Fibroblast of pulmonary artery (primary cell): ENCODE measurements at places on chromosomes 6 and 20.

DNA sequence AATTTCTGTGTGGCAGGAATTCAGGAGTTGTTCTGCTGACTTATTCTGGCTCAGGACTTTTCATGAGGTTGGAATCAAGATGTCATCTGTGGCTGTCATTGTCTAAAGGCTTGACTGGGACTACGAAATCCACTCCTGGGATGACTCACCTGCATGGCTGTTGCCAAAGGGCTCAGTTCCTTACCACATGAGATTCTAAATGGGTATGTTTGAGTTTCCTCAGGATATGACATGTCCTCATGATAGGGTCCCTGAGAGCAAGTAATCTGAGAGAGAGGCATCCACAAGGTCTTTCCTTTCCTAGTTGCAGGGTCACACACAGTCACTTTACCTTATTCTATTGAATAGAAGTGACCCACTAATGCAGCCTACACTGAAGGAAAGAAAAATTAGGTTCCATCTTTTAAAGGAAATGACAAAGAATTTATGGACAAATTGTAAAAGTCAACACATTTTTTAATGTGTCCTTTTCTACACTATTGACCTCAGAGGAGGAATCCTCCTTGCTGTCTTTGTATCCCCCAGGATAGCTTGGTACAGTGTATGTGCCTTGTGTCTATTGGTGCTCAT lies 1025.0 kb upstream of the GJE1 start:
- DNase-seq, result peak; percentile 65

DNA sequence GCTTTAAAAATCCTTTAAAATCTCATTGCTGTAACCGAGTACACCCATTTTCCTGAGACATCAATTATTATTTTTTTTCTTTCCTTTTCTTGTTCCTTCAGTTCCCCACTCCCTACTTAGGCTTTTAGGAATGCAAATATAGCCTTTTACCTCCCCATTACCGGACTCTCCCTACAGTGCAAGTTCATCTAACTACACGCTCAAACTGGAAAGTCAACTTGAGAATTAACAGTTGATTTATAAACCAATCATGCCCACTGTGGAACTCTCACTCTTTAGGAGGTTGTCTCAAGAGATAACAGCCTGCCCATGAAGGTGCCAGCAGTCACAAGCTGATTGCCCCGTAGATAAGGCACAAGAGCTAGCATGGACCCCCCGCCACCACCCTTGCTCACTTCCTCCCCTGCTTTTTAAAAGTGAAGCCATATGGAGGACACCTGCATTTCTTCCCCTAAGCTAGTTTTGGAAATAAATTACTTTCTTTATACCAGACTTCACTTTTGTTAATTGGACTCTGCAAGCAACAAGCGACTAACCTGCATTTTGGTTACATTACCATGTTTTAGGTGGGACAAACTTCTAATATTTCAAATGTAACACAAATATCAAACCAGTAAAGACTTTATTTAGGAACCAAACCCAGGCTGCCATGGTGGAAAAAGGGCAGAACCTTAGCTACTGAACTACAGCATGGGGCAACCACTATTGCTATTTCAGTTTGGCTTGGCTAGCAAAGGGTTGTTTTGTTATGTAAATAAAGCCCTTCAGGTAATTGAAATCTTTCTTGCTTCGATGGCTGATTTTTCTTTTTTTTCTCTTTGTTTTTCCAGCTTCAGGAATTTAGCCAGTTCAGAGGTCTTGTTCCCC lies 34.9 kb downstream of the UBD start:
- no peak for DNase-seq

- DNase-seq, result no peak
These were observed 6.0 kb downstream of the PCK1 start for GRCh38 chr20:57566803-57567459.

- DNase-seq, result no peak
These were observed 41.0 kb upstream of the NFATC2 start for GRCh38 chr20:51583499-51583898.

- DNase-seq, result no peak
These were observed 90.6 kb upstream of the B3GAT2 start for GRCh38 chr6:71047417-71047816.

DNA sequence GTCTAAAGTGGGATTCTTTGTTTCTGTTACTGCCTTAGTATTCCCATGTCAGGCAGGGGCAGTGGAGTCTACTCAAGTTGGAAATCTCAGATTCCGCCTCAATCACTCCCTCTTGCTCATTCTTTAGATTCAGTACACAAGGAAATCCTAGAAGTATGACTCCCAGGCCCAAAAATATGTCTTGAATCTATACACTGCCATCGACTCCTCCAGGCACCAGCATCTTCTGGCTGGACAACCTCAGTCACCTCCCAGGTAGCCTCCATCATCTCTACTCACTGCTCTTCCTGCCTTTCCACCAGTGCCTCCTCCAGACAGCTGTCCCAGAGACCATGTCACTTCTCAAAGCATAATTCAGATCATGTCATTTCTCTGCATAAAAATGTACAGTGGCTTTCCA lies 329.9 kb downstream of the CDC5L start:
- DNase-seq, result no peak

- DNase-seq, result no peak
These were observed 28.6 kb upstream of the TGM2 start for GRCh38 chr20:38193586-38194105.

- DNase-seq, result no peak
These were observed 172.7 kb downstream of the TTLL2 start for GRCh38 chr6:167497428-167498056.

DNA sequence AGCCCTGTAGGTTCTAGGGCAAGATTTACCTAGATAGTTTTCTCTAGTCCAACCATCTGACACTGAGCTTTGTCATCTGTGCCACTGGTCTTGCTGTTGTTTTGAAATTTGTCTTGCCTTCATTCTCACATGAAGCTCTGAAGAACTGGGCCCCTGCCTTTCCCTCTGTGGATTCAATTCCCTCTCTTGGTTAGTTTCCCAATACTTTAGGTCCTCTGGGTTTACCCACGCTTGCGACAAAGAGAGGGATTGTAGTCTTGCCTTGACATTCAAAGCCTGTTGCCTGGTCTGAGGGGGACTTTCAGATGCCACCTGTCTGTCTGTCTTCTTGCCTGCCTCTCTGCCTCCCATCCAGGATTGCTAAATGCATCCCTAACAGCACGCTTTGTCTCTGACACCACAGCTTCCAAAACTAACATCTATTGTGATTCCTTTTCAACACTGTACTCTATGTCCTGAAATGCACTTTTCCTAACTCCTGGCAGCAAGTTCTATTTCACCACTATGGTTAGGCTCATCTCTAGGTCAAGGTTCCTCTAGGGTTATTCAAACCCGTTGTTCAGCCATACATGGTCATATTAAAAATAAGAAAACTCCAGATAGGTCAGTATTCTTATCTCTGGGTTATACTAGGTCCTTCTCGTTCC lies 25.5 kb upstream of the MANEA start:
- DNase-seq, result no peak

DNA sequence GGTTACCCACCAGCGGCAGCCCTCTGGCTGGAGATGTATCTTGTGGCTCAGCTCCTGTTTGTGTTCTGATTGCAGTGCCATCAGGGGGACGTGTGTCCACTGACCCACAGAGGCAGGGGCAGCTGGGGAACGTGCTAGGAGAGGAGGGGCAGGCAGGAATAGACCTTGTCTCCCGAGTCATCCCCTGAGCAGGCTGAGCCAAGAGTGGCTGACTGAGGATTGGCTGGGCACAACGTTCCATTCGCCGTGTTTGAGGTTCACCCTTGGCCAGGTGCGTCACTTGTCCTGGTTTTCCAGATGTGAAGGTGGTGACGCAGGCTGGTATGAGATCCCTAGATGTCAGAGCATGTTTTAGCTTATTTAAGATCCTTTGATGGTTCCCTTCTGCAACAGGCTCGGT lies 57.7 kb downstream of the ADNP start:
- no peak for DNase-seq

- DNase-seq, result no peak
These were observed at the start of gene ADGRF1 for GRCh38 chr6:47042275-47042791. Gene ADGRF1, minus strand, starts transcription at chr6:47042332. Its CDS starts 13,271 bp downstream, at chr6:47029061.

- no peak for DNase-seq
These were observed 25.0 kb downstream of the DDO start for GRCh38 chr6:110390404-110390803.

DNA sequence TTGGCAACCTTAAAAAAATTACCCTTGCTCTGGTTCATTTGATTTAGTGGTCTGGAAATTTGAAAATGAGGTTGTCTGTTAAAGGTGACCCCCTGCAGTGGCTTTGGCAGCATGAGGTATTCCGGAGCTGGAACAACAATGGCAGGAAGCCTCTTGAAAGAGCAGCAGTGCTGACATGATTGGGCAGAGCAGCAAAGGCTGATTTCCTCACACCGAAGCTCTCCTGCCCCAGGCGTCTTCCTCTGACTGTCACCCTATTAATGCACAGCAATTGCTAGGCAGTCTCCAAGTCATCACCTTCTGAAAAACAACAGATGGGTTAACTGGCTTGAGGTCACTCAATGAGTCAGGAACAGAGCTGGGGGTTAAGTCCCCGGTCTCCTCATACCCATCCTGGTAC lies 241.8 kb upstream of the MMS22L start:
- DNase-seq, result no peak

DNA sequence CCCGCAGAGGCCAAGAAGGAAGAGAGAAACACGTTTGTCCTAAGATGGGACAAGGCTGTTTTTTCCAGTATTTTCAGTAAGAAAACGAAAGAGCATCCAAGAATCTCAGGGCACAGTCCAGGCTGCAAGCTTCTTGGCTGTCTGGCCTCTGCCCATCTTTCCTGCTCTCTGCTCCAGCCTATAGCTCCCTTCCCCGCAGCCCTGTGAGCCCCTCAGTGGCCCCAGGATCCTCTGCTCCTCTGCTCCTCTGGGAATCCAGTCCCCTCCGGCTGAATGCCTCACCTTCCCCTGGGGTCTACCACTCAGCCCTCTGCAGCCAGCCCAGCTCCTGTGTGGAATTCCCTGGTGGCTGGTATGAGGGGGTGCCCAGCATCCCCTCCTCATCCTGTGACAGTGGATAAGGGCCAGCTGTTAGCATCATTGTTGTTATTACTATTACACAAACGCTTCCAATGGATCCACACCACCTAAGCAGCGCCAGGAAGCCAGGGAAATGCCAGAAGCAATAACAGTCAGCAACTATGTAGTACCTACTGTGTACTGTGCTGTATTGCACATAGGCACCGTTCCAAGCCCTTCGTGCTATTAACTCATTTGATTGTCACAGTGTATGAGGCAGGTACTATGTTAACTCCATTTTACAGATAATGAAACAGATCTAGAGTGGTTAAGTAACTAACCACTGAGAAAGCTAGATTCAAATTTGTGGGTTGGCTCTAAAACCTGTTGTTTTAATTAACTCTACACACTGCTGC lies 60.3 kb upstream of the PTPN1 start:
- no peak for DNase-seq

- no peak for DNase-seq
These were observed 195.4 kb upstream of the RUNX2 start for GRCh38 chr6:45132658-45133294.

DNA sequence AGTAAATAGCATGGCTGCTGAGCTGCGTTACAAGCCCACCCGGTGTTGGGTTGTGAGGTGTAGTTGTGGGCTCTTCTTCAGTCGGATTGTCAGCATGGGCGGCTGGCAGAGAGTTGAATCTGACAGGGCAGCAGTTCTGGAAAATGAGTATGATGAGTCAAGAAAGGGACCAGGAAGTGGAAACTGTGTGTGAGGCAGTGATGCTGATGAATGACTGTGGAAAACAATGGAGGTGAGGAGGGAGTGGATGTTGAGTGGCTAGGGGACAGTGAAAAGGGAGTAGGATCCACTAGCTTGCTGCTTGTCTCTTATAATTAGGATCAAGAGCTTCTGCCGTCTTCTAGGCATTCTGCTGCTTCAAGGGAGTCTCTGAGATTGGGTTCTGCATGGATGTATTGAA lies 154.3 kb downstream of the ESR1 start:
- DNase-seq, result no peak

DNA sequence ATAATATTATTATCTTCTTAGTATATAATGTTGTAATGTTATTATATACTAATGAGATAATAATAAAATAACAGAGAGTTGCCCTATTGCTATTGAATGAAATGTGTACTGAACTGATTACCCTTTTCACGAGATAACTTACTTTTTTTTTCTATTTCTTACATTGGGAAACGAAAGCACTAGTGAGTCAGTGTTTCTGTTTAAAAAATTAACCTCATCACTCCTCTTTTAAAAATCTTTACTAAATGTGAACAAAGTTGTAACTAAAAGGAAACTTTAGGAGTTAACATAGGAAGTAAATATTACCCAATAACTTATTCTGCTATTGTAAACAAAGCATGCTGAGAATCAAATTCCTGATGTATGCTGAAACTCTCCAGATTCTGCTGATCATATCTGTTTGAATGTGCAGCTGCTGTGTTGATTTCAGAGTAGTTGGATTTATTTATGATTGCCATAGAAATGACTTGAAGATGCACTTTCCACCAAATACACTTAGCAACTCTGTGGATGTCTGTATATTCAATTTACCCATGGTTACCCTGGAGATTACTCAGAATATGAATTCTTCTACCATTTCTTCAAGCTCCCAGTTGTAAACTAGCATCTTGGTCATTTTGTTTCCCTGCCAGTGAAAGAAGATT lies 523.4 kb downstream of the TENT5A start:
- peak; percentile 81 for DNase-seq

DNA sequence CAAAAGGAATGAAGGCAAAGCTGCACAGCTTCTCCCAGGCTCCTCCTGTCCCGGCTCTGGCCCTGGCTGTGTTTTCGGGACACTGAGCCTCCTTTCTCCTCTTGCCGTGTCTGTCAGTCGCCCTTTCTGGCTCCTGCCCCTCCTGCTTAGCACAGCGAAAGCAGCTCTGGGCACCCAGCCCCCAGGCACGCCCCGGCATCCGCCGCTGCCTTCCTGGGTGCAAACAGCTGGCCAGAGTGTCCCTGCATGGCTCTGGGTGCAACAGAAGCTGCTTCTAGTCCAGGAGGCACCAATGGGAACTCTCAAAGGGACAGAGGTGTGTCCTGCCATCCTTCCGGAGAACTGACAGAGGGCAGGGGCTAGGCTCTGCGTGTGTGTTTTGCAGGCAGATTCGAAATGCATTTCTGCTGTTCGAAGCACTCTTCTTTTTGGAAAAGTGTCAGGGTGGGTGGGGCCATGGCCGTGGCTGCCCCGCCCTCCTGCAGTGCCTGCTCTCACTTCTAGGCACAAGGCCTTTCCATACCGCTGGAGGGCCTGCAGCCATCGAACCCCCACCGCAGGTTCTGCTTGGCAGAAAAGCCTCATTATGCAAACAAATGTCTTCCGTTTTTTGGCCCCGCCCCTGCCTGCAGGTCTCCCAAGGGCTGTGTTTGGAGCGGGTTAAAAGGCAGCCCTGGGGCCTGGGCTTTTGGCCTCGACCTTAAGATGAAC lies 15.5 kb downstream of the COL9A3 start:
- DNase-seq, result no peak

GRCh38 chr6:11490996-11491395 lies 46.6 kb upstream of the TMEM170B start:
- DNase-seq, result no peak

GRCh38 chr6:12842114-12842513 lies 125.5 kb downstream of the PHACTR1 start:
- no peak for DNase-seq
